ENCODE measurements at places on chromosomes 6 and 20. TPM values are rescaled to one million over a fixed set of nuclear protein-coding genes. Genes with fewer than 3 reads are reported as not detected.

Gene HLA-DQB1
- 39.2 TPM for total RNA-seq

DNA sequence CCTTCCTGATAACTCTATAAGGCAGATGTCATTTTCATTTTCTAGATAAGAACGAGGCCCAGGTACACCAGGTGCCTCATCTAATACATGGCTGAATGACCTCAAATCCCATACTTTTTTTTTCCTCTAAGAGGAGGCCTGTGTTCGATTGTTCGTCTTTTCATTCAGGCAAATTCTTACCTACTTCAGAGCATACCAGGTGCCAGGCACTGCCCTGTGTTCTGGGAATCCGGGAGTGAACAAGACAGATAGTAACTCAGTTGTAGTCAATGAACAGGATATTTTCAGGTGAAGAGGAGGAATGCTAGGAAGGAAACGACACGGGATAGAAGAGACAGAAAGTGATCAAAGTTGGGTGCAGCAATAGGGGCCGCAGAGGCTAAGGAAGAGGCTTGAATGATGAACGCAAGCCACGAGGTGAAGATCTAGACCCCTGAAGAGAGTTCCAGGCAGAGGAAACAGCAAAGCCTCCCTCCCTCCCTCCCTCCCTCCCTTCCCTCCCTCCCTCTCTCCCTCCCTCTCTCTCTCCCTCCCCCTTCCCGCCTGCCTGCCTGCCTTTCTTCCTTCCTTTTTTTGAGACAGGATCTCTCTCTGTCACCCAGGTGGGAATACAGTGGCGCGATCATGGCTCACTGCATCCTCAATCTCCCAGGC lies 150.1 kb upstream of the ZNF217 start:
- DNase-seq: no peak

Gene ZSCAN23
- total RNA-seq: 4.1 TPM

Gene NRSN1
- total RNA-seq: not detected

Gene TJAP1
- total RNA-seq: 45.1 TPM

Gene RSPO3
- total RNA-seq: not detected

DNA sequence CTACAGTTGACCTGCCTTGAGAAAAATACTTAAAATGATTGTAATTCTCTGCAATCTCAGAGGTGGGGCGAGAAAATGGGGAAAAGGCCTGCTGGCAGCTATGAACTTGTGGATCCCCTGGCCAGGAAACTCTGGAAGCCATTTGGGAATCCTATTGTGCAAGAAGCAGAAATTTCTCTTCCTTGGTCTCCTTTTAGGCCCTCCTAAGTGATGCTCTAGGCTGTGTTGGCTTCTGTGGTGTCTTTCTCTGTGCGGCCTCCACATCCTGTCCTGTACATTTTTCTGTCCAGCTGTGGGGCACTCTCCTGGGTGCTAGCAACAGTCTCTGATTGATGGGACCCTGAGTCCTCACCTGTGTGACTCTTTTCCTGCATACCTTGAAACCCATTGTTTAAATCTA lies 290.9 kb downstream of the FARS2 start:
- DNase-seq: no peak

GRCh38 chr6:47836639-47837038 lies 54.8 kb downstream of the OPN5 start:
- DNase-seq: no peak

DNA sequence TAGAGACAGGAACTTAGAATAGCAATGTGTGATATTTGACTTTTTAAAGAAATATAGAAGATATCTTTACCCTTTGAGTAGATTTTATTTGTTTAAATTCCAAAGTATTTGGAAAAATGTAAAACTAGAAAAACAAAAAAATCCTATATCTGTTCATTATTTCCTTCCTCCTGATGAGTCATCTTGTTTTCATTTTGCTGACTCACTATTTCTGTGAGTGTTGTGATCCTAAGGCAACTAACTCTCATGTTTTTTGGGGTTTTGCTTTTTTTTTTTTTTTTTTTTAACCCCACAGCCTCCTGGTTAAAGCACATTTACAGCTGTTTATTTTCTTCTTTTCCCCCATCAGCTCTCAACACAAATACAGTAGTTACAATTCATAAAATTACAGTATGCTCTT lies 37.8 kb upstream of the THEMIS start:
- DNase-seq: no peak

GRCh38 chr6:123042401-123042800 lies 46.4 kb downstream of the CLVS2 start:
- DNase-seq: no peak

GRCh38 chr6:167497428-167498056 lies 172.7 kb downstream of the TTLL2 start:
- DNase-seq: no peak

DNA sequence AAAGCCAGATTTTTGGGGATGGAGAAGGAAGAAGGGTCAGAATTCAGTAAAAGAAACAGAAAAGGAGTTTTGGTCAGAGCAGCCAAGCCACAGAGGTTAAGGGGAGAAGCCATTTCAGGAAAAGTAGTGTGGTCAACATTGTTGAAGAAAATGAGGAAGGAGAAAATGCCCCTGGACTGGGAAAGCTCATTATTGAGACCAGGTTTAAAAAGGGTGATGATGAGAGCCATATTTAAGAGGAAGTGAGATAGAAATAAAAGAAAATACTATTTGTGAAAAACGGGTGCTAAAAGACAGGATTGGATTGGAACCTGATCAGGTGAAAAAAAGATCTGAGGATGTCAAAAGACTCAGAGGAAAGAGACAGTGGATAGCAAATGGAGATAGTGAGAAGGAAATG lies 75.8 kb downstream of the CEP162 start:
- DNase-seq: no peak

Gene AURKA
- total RNA-seq: 81.9 TPM

Gene DACT2
- 1.8 TPM for total RNA-seq

DNA sequence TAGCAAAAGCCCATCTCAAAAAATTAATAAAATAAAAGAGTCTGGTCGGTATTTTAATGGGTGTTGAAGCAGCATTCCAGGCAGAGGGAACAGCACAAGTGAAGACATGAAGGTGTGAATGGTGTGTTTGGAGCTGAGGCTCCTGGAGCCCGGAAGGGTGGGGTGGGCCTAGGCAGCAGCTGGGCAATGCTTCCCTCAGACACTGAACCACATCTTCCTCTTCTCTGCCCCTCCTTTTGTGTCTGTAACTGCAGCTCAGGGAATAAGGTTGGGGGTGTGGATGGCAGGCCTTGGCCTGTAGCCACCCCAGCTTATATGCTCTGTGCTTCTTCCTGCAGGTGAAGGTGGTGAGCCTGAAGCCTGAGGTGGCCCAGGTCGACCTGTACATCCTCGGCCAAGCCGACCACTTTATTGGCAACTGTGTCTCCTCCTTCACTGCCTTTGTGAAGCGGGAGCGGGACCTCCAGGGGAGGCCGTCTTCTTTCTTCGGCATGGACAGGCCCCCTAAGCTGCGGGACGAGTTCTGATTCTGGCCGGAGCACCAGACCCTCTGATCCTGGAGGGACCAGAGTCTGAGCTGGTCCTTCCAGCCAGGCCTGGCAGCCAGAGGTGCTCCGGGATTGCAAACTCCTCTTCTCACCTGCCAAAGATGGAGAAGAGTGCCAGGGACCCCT lies 26.6 kb downstream of the POFUT1 start:
- no peak for DNase-seq

Gene FILIP1
- 10.5 TPM for total RNA-seq

- no peak for DNase-seq
Measured at GRCh38 chr6:46502486-46503119, 11.4 kb upstream of the RCAN2 start.

Gene ACTL10
- total RNA-seq: 0.46 TPM

DNA sequence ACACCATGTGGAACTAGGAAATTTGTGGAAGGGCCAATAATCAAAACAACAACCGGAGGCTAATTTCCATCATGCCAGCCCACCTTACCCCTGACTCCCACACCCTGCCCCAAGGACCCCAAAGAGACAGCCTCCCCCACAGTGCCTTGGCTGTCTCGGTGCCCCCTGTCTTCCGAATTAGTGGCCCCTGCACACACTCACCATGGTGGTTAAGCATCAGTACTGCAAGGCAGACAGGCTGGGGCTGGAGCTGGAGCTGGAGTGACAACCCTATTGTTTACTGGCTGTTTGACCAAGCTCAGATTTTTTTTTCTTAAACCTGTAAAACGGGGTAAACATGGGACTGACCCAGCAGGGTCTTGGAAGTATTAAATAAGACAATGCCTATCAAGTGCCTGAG lies 238.0 kb downstream of the TFAP2C start:
- no peak for DNase-seq

GRCh38 chr6:157169656-157170055 lies 153.7 kb downstream of the TMEM242 start:
- no peak for DNase-seq

- no peak for DNase-seq
Measured at GRCh38 chr6:149476789-149477455, 7.9 kb downstream of the ZC3H12D start.

Gene APOBEC2
- total RNA-seq: not detected

DNA sequence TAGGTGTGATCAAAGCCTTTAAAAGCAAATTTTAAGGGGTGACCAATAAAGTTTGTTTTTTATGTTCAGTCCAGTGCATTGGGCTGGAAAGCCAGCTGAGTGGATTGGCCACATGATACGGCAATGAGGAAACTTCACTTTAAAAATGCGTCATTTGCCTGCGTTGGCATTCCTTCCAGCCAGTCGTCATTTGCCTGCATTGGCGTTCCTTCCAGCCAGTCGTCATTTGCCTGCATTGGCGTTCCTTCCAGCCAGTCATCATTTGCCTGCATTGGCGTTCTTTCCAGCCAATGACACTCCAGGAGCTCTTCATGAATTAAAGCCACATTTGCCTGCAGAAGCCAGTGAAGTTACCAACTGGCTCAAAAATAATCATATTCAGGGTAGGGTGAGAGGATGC lies 378.6 kb downstream of the SMOC2 start:
- DNase-seq: no peak

Gene TMEM200A
- 6.4 TPM for total RNA-seq

- DNase-seq: no peak
Measured at GRCh38 chr6:163661272-163661671, 246.8 kb downstream of the QKI start.

GRCh38 chr6:14851281-14851680 lies 394.6 kb upstream of the JARID2 start:
- DNase-seq: no peak

- DNase-seq: no peak
Measured at GRCh38 chr6:38755207-38755606, 40.1 kb downstream of the DNAH8 start.

Gene RRAGD
- 10.6 TPM for total RNA-seq

- DNase-seq: no peak
Measured at GRCh38 chr6:169225131-169225576, 28.5 kb downstream of the THBS2 start.

Gene PAX1
- not detected for total RNA-seq

- peak; percentile 75 for DNase-seq
Measured at GRCh38 chr20:63495741-63496595, 2.9 kb downstream of the EEF1A2 start.

Gene PMEPA1
- total RNA-seq: 35.7 TPM

GRCh38 chr6:21241231-21242130 lies 352.1 kb upstream of the SOX4 start:
- no peak for DNase-seq

Gene MACROD2
- 1.6 TPM for total RNA-seq

DNA sequence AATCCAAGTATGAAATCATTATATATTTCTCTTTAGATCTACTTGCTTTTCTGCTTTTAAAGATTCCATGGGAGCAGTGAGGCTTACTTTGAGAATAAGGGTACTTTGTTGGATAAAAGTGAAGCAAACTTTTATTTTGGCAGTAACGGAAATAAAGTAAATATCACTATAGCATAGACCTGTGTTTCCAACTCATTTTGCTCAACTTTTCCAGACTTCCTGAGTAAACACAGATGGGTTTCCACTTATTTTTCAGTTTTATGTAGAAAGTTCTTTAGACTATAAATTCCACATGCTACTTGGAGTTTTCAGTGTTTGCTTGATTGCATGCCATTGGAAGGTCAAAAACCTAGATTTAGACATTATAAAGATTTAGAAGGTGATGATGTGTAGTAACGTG lies 6.2 kb downstream of the STX16 start:
- DNase-seq: no peak

DNA sequence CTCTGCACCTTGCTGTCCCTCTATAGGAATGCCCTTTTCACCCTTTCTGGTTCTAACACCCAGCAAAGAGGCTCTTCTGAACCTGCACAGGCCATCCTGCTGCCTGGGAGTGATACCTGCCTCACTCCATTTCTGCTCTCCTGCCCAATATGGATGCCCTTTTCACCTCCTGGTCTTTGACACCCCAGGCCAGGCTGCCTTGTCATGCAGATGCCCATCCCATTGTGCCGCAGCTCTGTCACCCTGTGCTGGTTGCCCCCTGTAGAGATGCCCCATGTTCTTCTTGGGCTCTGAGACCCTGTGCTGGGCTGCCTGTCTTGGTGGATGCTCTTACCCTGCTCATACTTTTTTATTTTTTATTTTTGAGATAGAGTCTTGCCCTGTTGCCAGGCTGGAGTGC lies 95.3 kb downstream of the CDKAL1 start:
- peak; percentile 38 for DNase-seq

GRCh38 chr6:125008957-125009356 lies 46.7 kb downstream of the RNF217 start:
- DNase-seq: no peak

- DNase-seq: no peak
Measured at GRCh38 chr6:8195714-8196102, 93.4 kb upstream of the EEF1E1 start.

Gene CGA
- not detected for total RNA-seq

GRCh38 chr6:140276133-140276532 lies 901.7 kb upstream of the CITED2 start:
- no peak for DNase-seq

GRCh38 chr6:113185299-113185698 lies 671.8 kb upstream of the MARCKS start:
- no peak for DNase-seq

DNA sequence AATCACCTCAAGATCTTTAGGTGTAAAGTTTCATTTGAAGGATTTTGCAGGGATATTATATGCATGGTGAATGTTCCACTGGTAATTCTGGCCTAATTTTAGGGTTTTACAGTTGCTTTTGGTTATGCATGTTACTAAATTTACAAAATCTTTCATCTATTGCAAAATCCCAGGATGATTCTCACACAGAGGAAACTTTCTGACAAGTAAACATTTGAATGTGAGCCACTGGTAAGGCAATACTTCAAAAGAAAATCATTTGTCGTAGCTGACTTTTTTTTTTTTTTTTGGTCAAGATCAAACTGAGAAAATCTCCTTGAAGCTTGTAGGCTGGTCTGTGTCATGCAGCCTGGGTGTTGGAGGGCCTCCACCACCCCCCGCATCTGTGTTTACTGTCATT lies 141.9 kb upstream of the EXOC2 start:
- no peak for DNase-seq

Gene SOX18
- 1.6 TPM for total RNA-seq

Data from H9 (cell line).